ENCODE measurements at places on chromosomes 4 and X.

DNA sequence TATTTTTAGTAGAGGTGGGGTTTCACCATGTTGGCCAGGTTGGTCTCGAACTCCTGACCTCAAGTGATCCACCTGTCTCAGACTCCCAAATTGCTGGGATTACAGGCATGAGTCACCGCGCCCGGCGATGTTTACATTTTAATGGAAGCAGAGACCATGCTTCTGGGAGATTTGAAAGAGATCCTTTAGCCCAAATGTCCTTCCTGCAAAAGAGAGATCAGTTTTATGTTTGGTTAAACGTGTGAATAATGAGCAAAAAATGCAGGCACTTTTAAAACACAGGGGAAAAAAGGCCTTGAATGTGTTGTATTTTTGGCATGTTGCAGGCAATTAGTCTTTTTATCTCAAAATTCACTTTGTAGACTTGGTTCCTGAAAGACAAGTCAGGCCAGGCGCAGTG is 95.8 kb upstream of the ELOVL6 start:
- DNase-seq = peak; percentile 21

GRCh38 chr4:153684182-153684970 is at the start of gene TLR2:
Gene TLR2 (plus strand): TSS chr4:153684280. CDS start chr4:153702908, 18,628 bp downstream.
- DNase-seq = peak; percentile 20

DNA sequence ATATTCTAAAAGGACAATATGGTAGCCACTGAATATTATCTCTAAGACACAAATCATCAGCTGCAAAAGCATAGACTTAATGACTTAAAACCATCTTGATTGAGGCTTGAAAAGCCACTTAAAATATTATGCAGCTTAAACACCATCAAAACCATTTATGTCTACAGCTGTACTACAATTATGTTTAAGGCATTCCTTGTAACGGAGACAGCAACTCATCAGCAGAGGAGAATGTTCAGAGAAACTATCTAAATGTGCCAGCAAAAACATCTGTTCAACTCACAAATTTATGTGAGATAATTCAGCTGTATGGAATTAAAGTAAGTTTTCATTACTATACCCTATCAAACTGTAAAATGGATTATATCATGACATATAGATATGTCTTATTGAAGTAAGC is 147.9 kb upstream of the CTSO start:
- peak; percentile 33 for DNase-seq

- DNase-seq = peak; percentile 40
Measured at GRCh38 chr4:141248029-141248428, 27.3 kb downstream of the ZNF330 start.

DNA sequence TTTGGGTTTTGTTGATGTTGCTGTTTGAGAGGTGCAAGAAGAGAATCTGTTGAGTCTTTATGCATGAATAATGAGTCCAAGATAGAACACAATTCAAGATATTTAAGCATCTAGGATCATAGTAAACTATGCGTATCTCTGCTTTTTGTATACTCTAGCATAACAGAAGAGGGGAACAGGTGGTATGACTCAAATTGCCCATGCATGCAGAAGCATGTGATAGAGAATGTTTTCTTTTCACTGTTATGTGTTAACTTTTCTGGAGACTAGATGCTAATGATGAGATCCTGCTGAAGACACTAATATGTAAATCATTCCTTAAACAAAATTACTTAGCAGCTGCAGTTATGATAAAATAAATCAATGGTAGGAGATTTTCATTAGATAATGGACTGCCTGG is 165.3 kb upstream of the FTHL17 start:
- DNase-seq = no peak

DNA sequence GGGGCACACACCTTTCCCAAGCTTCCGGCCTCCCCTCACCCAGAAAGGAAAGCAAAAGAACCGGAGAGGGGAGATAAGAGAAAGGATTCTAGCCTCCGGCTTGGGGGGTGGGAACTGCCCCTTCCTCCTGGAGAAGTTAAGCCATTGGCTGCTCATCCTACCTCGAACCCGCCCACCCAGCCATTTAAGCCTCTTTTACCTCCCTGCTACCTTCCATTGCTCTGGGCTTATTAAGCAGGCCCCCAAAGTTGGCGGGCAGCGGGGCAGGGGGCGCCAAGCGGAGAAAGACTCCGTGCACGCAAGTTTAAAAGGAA is 2.3 kb downstream of the MAML3 start:
- peak; percentile 77 for DNase-seq

DNA sequence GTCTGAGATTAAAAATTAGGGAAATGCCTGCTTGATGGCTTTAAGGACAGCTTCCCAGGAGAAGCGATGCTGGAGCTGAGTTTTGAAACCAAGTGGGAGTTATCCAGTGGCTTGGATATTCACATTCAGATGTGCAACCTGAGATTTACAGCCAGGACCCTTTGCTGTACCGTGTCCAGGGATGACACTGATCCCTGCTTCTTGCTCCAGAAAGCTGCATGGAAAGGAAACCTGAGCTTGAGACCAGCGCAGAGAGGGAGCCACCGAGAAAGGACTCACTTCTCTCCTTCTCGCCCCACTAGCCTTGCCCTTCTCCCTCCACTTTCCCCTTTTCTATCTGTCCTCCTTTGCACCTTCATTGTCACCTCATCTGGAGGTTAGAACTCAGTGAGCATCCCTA is 254.5 kb upstream of the PPARGC1A start:
- no peak for DNase-seq

- no peak for DNase-seq
Measured at GRCh38 chrX:130716346-130716745, 186.7 kb downstream of the ENOX2 start.

DNA sequence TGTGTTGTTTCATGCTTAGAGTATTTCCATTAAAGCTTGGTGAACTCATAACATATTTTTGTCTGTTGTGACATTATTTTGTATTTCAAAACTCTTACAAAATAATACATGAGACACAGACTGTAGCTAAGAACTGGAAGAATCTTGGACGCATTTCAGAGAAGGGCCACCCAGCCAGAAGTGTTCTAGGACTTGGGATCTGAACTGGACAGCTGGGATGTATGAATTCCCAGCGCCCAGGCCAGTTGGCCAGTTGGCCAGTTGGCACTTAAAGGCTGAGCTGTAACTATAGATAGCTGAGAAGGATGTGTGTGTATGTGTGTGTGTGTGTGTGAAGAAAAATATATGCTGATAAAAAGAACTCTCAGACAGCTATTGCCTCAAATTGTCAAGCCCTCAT is 193.4 kb upstream of the GPR101 start:
- no peak for DNase-seq

- DNase-seq = no peak
Measured at GRCh38 chr4:1550122-1551070, 133.7 kb downstream of the FAM53A start.

- no peak for DNase-seq
Measured at GRCh38 chrX:11751261-11751660, 6.8 kb upstream of the MSL3 start.

DNA sequence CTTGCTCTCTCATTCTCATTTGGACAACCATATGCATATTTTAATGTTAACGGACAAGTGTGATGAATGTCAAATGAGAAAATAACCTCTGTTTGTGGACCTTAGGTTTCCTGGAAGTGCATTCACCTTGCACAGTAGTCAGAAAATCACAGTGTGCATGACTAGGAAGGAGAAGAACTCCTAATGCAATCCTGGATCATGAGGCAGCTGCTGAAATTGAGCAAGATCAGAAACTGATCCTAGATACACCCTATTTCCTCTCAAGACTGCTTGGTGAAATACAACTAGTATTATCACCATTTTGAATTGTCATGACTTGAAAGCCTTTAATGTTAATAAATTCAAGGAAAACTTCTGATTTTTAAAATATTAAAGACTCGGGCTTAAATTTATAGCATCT is 1148.9 kb downstream of the STIM2 start:
- DNase-seq = no peak

- DNase-seq = no peak
Measured at GRCh38 chrX:153763298-153763932, 634 bp upstream of the PLXNB3 start.

- peak; percentile 30 for DNase-seq
Measured at GRCh38 chr4:150098214-150098613, 20.0 kb downstream of the DCLK2 start.

DNA sequence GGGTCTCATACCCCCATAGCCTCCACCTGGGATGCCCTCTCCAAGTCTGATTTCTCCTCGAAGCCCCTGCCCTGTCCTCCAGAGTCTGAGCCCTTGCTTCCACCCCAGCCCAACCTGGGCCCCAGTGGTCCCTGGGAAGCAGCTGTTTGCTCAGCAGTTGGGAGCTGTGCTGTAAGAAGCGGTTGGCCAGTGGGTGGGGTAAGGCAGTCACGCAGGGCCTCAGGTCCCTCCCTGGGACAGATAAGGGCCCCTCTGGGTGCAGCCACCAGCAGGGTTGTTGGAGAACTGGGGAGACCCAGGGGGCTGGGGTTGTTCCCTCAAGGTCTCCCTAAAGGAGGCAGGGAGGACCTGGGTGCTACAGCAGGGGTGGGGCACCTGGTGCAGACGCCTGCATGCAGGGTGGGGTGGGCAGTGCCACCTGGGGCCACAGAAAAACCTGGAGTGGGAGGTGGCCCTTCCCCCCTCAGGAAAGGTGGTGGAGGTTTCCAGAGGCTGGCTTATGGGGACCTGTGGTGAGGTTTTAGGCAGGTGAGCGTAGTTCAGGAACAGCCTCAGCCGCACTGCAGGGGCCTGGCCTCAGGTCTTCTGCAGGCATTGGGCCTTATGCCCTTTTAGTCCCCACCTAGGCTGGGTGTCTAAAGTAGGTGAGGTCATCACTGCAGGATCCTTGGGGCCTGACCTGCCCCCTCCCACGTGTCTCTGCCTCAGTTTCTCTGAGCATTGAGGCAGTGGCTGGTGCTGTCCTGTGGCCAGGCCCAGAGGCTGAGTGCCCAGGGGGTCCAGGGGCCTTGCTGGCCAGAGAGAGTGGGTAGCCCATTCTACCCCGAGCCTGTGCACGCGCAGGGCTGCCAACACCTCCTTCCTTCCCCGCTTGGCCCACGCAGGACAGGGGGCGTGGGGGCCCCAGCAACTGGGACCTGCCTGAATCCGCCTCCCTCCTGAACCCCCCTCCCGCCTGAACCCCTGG is 3.1 kb upstream of the SLC26A1 start:
- DNase-seq = no peak

DNA sequence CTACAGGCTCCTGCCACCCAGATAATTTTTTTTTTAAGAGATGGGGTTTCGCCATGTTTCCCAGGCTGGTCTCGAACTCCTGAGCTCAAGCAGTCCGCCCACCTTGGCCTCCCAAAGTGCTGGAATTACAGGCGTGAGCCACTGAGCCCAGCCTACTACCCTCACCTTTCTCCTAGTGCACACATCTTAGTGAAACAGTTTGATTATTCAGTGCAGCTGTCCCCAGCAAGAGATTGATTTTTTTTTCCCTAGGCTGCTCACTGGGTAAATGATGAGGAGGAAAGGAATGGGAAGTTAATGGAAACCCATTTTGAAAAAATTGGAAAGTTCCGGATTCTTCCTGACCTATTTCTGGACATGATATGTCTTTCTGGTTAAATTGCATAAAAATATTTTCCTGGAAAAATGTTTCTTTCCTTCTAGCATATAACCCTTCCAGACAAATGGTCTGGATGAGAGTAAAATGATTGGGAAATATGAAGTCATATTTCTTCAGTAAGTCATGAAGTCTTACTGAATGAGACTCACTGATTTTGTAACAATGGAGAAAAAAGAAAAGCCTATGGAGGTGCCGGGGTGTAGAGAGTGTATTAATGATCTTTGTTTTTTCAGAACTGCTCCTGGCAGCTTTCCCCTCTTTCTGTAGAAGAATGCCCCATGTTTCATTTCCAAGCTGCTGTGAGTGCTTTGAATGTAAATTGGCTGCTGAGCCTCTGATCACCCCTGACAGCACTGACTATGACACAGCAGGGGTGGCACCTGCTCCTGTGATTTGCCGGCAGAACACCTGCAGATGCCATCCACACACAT is 19.5 kb upstream of the ZNF41 start:
- DNase-seq = peak; percentile 50

- no peak for DNase-seq
Measured at GRCh38 chr4:152392079-152392478, 143.8 kb downstream of the FBXW7 start.

GRCh38 chr4:95798003-95798402 is 41.9 kb upstream of the PDHA2 start:
- DNase-seq = no peak

DNA sequence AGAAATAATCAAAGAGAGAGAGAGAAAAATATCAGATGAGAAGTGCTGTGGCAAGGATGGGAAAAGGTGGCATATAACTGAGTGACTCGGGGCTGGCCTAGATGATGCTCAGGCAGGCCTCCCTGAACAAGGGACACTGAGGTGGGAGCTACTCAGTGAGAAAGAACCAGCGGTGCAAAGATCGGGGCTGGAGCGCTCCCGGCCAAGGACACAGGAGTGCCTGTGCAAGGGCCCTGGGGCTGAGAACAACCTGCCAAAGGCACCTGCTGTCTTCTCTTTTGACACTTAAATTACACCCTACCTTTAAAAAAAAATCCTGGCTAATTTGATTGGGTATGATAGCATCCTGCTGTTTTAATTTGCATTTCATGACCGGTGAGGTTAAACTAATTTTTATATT is 77.7 kb upstream of the C4orf50 start:
- no peak for DNase-seq

- DNase-seq = no peak
Measured at GRCh38 chr4:186634591-186635128, 79.3 kb upstream of the MTNR1A start.

Data from fibroblast of skin of scalp (primary cell).